ENCODE measurements at places on chromosomes 1 and 21. TPM values are rescaled to one million over a fixed set of nuclear protein-coding genes. Genes with fewer than 3 reads are reported as not detected.

Gene SPATA45
- total RNA-seq, result not detected

Gene MTF1
- total RNA-seq, result 2.1 TPM

Gene PLA2G2C
- not detected for total RNA-seq

Gene RAB42
- 2.1 TPM for total RNA-seq

Gene PAQR6
- 0.20 TPM for total RNA-seq

Gene OR2T33
- not detected for total RNA-seq

Gene NUF2
- total RNA-seq, result 32.0 TPM

Gene FOXO6
- 0.05 TPM for total RNA-seq

Gene LHX8
- total RNA-seq, result not detected

Gene KIF14
- total RNA-seq, result 11.9 TPM

Gene FOXD3
- not detected for total RNA-seq

Gene IFNLR1
- total RNA-seq, result not detected

Gene BTBD19
- 5.9 TPM for total RNA-seq

Gene ABCG1
- 13.3 TPM for total RNA-seq

Gene CELA2B
- total RNA-seq, result not detected

Gene ZC3H11A
- total RNA-seq, result 54.0 TPM

Gene FMN2
- not detected for total RNA-seq

Gene COA7
- total RNA-seq, result 11.9 TPM

Gene TINAGL1
- 1,345 TPM for total RNA-seq

Gene ERO1B
- total RNA-seq, result 3.4 TPM

Gene VWA5B1
- total RNA-seq, result not detected

Gene RHCE
- not detected for total RNA-seq
